ENCODE measurements at places on chromosomes 3 and 15.

DNA sequence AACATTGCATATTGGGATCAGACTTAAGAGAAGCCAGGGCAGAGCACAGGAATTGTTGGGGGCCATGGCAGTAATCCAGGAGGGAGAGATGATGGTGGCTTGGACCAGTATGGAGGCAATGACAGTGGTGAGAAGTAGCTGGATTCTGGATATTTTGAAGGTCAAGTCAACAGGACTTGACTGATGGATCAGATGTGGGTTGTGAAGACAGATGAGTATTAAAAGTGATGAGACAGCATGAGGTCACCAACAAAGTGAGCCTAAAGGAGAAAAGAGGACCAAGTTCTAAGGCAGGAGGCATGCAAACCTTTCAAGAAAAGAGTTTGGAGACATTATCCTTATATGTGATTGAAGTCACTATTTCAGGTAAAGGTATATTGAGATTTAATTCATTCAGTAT is 56.6 kb upstream of the TIPARP start:
- no peak for DNase-seq

DNA sequence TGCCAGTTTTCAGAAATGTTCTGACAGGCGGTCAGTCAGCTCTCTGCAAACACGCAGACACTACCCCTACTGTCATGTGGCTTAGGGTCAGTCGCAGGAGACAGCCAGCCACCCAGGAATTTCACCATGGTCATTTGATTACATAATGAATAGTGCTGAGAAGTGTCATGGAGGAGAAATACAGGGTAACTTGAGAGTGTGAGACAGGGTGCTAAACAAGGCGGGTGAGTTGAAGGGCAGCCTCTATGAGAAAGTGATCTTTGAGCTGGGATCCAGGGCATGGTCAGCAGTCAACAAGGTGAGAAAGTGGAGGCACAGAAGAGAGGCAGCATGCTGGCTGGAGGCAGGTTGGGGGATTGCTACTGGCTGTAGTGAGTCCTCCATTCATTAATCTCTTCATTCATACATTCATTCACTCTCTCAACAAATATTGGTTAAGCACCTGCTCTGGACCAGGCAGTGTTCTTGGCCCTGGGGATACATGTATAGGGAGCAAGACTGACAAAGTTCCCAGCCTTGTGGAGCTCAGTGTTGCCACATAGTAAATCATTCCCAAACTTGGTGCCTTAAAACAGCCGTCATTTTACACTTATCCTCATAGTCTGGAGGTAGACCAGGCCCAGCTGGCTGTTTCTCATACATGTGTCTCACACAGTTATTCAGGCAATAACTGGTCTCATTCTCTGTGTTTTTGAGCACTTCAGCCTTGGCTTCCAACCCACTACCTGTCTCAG is 14.8 kb downstream of the PXYLP1 start:
- no peak for DNase-seq

DNA sequence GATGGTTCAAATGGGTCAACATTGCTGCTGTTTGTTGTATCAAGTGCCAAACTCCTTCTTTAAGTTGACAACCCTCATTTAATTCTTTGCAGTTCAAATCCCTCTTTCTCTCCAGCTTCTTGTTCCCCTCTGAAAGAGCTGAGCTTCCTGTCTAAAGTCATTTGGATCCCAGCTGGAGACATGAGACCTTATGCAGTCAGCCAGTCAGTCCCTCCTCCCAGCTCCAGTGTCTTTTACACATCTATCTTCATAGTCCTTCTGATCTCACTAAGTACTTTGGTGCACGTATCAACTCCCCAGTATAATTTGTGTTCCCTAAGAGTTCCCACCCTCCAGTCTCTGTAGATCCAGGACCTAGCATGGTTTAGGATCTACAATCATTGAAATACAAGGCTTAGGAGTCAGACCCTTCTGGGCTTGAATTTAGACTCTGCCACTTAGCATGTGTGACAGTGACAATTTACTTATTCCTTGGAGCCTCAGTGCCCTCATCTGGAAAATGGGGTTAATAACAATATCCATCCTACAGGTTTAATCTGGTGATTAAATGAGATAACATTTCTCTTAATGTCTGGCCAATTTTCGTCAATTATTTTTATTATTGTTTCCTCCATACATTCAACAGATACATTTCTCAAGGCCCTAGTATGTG is 102.8 kb upstream of the SEMA6D start:
- DNase-seq = no peak

GRCh38 chr15:52103217-52104207 is 9.1 kb downstream of the BCL2L10 start:
- no peak for DNase-seq

Measured in stimulated activated CD4-positive, alpha-beta T cell treated with anti-CD3 and anti-CD28 coated beads, TNF-alpha, amount 100 ng/mL, for 1 hour (primary cell).